ENCODE measurements at places on chromosomes 5 and 9.

DNA sequence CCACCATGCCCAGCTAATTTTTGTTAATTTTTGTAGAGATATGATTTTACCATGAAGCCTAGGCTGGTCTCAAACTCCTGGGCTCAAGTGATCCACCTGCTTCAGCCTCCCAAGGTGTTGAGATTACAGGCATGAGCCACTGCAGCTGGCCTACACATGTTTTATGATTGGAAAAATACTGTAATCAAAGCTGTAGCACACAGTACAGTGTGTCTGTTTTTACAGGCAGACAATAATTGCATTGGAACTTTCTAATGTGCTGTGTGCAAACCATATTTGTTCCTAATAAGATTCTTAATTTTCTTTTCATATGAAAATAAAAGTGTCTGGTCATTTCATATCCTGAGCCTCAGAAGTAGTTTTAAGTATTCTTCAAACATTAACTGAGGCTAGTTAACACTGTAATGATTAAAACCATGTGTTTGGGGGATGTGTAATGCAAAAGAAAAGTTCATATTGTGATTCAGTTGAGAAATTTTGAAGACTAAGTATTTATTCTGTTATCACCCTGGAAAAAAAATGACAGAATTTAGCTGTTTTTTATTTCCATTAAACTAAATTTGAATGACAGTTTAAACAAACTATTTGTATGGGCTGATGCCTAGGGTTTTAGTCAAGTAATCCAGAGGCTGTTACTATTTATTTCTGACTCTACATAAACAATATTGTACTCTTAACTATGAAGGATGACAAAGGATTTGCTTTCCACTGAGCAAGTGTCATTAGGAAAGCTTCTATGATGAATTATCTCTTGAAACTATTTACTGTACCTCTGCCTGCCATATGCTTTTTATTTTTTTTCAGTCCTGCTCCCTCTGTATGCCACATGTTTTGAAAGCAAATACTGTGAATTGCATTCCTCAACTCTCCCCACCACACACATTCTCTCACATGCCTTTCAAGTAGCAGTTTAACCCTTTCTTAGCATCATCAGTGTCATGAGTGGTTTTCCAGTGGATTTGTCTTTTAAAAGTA lies 111.5 kb downstream of the MTREX start:
- no peak for DNase-seq

- DNase-seq: no peak
These were observed 1.9 kb downstream of the ABO start for GRCh38 chr9:133273098-133273497.

- no peak for DNase-seq
These were observed 7.0 kb downstream of the IRX2 start for GRCh38 chr5:2744485-2744884.

GRCh38 chr9:129436751-129437625 lies 183.9 kb downstream of the C9orf50 start:
- peak; percentile 33 for DNase-seq

Measured in CD4-positive, alpha-beta T cell treated with Interleukin-2 at 100 ng/mL for 4 hours (primary cell).